ENCODE measurements at places on chromosomes 16 and 17.

DNA sequence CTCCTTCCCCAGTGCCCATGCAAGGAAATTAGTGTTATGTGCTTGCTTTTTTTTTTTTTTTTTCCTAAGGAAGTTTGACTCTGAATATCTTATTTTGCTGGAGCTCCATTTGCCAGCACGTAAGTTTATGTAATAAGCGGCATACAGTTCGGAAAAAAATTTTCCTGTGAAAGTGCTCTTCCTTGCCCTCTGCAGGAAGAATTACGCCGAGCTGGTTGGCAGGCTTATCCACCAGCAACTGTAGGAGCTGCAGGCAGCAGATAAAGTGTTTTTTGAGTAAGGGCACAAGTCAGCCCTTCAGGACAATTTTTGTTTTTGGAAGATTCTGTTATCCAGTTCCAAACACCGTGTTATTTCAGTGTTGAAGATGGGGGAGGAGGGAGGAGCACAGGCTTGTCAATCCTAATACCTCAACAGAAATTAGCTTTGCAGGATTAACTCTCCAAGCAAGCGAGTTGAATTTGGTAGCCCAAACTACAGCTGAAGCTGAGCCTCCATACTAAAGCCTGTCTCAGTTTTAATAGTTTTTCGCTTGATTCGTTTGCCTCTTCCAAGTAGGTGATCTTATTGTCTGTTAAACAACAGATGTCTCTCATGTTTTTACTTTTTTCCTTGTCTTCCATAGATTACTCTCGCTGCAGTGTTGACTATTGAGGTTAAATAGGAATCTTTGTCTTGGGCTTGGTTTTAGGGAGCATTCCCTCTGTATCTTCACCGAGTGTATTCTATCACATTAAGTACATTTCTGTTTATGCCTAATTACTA is 1.1 kb downstream of the SPECC1 start:
- DNase-seq: peak; percentile 69

DNA sequence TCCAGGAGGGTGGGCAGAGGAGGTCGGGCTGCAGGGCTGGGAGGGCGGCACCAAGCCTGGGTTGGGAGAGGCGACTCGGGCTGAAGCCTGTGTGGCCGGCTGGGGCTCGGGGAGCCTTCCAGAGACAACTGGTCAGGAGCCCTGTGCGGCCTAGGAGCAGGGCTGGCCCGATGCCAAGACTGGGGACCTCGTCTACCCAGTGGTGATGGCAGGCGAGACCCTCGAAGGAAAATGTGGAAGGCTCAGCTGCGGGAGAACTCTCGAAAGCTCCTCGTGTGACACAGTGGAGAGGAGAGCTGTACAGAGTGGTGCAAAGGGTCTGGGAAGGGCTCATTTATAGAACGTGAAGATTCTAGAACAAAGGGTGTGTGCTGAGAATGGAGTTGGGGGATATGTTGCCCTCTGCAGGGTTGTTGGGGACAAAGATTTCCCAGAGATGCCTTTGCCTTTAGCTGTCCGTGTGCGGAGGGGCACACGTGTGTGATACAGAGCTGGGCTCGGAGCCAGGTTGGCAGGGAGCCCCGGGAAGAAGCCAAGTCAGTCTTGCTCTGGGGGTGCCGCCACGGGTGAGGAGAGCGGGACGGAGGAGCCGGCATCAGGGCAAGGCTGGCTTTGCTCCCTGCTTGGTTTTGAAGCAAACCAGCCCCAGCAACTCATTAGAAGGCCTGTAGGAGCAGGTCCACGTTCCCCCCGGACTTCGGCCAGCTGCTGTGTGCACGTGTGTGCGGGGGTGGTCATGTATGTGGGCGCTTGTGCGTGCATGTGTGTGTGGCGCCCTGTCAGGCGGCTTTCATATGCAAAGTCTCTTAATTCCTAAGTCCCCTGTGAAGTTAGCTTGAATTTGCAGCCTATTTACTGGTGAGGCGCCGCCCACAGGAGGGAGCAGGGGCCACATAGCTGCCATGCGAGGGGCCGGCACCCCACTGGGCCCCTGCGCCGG is 132.4 kb upstream of the CHMP6 start:
- no peak for DNase-seq

DNA sequence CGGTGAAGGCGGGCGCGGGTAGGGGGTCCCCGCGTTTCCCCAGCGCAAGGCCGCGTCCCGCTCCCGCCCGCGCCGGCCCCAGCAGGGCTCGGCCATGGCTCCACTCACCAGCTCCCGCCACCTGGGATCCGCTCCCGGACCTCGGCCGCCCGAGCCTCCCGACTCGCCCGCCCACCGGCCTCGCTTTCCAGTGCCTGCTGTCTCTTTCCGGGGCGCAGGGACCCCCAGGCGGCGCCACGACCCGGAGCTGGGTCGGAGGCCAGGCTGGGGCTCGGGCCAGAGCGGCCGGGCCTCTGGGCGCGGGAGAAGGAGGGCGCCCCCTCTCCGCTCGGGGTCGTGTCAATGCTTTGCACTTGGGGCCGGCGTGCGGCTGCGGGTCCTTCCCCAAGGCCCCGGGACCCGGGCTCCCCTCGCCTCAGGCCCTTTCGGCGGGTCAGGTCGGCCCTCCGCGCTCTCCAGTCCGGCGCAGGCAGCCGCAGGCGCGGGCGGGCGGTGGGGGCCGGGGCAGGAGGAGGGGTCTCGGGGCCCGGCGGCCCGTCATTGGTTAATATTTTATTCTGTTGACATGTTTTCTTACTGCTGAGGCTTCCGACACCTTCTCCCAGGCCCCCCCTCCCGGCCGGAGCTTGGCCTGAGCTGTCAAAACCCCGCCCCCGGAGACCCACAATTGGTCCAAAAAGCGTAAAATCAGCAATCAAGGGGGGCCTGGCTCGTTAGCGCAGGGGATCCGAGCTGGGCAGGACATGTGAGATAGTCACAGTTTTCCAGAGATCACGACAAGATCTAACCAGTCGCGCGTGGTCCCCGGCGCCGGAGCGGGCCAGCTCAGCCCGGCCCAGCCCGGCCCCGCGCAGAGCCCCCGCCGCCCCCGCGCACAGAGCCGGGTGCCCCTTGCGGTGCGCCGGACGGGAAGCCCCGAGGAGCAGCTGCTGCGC is at the start of gene TBX2:
TSS of gene TBX2 (plus strand) at position 713 of the 935 bp plus-strand sequence. CDS start 334 bp downstream, outside the sequence.
- DNase-seq: peak; percentile 98

DNA sequence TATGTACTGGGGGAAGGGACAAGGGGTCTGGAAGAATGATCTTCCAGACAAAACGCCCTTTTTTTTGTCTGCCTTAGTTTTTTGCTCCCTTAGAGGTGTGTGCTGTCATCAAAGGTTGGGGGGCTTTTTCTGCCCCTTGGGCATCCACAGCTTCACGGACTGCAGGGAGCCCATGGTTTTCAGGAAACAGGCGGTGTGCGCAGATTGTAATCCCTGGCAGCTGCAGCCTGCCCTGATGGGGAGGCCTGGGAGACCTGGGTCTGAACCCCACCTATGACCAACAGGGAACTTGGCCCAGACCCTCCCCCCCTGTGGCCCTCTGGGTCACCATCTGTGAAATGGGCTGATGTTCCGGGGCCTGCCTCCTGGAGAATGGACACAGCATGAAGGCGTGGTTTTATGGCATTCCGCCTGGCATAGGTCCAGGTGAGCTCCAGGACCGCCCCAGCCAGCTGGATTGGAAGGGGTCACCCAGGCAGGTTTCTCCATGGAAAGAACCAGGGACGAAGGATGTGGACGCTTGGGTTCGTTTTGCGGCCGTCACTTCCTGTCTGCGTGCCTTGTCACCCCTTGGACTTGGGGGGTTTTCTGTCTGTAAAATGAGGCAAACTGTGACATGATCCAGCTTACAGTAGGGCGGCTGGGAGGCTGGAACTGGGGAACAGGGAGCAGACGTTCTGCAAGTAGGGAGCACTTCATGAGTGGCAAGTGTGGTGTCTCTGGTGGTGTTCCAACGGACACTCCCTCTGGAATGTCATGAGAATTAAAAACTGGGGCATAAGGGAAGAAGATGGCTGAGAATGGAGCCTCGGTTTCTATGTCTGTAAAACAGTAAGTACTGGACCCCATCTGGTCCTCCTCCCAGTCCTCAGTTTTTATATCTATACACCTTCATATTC is 1.5 kb downstream of the CPNE2 start:
- no peak for DNase-seq

- no peak for DNase-seq
These were observed 12.1 kb downstream of the ATP2C2 start for GRCh38 chr16:84380405-84380804.

DNA sequence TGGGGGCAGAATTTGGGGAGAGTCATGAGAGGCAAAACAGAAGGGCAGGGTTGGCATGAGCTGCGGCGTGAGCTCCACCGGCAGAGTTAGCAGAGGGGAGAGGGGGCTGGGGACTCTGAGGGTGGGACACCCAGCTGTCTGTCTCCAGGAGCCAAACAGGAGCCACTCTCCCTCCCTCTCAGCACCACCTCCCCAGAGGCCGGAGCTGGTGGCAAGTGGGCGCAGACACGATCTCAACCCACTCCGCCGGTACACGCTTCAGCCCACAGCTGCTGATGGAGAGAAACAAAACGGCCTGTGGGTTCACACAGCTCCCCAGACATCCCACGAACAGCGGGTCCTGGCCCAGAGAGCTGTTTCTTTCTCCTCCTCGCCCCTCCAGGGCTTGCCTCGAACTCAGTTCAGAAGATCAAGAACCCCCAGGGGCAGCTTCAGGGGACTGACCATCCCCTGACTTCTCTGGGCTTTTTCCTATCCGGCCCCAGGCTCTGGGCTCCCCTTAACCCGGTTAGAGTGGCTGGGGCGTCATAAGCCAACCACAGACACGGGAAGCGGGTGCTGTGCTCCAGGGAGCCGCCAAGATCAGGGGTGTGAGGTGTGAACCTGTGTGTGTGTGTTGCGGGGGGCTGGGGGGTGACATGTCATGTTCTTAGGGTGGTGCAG is 7.6 kb downstream of the RHBDF2 start:
- no peak for DNase-seq

GRCh38 chr17:8916466-8916865 is 49.0 kb upstream of the PIK3R6 start:
- DNase-seq: no peak

DNA sequence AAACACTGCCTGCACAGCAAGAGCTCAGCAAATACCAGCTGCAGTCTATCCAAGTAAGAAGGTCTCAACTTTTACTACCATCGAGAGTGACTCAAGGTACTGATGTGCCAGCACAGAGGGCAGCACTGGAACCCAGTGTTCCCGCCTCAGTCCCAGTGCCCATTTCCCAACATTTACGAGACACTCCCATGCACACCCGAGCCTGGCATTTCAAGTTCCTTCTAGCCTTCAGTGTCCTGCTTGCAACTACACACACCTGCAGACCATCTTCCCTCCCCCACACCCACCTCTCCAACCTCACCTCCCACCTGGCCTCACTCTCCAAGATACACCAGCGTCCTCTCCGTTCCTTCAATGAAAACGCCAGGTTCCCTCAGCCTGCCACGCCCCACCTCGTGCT is 3.2 kb downstream of the KLHDC4 start:
- DNase-seq: no peak

GRCh38 chr16:48318630-48319029 is 66.6 kb downstream of the SIAH1 start:
- DNase-seq: no peak

DNA sequence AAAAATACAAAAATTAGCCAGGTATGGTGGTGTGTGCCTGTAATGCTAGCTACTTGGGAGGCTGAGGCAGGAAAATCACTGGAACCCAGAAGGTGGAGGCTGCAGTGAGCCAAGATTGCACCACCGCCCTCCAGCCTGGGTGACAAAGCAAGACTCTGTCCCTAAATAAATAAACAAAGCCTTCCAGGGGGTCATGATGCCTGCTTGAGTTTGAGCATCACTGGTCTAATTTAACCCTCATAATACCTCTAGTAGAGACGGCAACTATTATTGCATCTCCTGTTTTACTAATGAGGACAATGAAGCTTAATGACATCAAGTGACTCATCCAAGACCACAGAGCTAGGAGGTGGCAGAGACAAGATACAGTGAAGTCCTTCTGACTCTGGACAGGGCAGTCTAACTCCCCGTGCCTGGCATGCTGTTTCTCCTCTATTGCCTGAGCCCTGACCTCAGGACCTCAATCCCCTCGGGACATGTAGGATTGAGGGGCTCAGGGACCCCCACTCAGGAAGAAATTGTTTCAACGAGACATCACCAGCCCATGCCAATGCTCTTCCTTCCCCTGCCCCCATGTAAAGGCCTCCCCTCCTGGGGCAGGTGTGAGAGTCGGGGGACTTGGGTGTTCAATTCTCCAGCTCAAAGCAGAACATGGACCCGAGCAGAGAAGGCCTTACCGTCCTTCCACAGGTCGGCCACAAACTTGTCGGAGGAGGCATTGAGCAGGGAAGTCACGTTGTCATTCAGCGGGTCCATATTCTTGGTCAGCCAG is 102.9 kb downstream of the NDE1 start:
- no peak for DNase-seq

GRCh38 chr17:47898241-47898640 is 2.2 kb downstream of the SP2 start:
- no peak for DNase-seq

DNA sequence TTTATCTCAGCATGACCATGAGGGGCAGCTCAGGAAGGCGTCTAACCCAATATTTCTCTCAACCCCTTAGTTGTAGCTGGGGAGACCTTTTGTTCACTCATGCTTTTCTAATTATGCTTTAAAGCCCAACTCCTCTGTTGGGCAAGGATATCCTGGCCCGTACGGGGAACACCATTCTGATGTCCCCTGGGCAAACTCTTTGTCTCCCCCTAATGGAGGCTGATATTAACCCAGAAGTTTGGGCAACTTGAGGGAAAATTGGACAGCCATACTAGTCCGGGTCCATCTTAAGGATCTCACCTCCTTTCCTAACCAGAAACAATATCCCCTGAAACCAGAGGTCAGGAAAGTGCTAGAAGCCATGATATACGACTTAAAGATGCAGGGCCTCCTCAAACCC is 143.7 kb upstream of the COX10 start:
- no peak for DNase-seq

DNA sequence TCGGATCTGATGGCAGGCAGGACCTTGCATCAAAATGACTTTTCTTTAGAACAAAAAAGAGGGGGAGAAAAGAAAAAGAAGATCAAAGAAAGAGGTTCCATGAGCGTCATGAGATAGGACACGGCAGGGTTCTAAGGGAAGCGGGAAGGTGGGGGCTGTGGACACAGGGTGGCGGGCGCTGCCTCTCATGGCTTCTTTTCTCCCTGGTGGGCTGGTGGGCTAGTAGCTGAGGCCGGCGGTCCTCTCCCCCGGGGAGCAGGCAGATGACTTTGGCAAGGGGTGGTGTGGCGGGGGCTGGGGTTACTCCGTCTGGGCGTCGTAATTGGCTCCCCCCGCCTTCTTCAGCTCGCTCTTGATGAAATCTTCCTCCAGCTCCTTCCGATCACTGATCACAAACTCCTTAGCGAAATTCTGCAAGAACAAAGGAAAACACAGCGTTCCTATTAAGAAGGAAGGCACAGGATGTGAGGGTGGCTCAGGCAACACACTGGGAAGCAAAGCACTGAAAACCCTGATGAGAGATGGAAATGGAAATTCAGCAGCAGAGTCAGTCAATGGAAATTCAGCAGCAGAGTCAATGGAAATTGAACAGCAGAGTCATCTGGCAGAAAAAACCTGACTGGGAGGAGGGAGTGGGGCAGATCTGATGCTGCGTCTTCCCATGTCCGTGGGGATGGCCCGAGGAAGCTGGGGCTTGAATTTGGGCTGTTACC is 51.2 kb downstream of the COTL1 start:
- no peak for DNase-seq

GRCh38 chr16:87628246-87628923 is 26.1 kb downstream of the JPH3 start:
- no peak for DNase-seq
